ENCODE measurements at places on chromosomes 1 and 21.

GRCh38 chr1:48776393-48777218 is at the start of gene BEND5:
Gene BEND5, minus strand, starts transcription at chr1:48776891. Its CDS starts 60 bp downstream, at chr1:48776831.
- peak; percentile 50 for DNase-seq

- DNase-seq = no peak
Observed at GRCh38 chr1:166920561-166921475, 44.8 kb upstream of the TADA1 start.

DNA sequence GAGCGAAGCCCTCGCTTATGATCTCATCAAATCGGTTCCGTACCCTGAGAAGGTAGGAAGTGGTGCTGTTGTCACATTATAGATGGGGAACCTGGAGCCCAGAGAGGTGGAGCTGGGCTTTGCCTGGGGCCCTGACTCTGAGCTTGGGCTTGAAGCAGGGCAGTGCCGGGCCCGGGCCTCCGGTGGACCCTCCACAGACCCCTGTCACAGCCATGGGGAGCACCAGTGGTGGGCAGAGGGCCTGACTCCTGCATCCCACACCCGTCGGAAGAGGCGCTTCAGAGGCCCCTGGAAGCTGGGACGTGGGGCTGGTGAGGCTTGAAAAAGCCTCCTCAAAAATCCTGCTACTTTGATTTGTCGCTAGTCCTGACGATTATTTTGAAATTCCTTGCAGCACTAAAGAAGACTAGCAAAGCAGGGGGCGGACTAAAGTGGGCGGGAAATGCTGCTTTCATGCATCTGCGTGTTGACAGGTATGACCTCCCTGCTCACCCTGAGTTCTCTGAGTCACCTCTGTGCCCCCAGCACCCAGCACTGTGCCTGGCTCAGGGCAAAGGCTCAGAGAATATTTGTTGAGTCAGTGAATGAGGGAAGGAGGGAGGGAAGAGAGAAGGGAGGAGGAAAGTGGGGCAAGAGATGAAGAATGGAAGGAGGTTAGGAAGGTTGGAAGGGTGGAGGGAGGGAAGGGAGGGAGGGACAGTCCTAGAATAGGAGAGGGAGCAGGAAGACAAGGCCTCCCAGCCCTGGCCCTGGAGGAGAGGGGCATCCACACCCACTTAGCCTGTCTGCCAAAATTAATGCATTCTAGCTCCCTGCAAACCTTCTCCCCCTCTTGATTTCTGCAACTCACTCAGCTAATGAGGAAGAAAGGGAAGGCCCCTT is 262.8 kb upstream of the VAMP3 start:
- no peak for DNase-seq

GRCh38 chr1:31904339-31905092 is 33.7 kb downstream of the PTP4A2 start:
- no peak for DNase-seq

- DNase-seq = no peak
Observed at GRCh38 chr1:33455539-33456501, 16.6 kb upstream of the ZSCAN20 start.

DNA sequence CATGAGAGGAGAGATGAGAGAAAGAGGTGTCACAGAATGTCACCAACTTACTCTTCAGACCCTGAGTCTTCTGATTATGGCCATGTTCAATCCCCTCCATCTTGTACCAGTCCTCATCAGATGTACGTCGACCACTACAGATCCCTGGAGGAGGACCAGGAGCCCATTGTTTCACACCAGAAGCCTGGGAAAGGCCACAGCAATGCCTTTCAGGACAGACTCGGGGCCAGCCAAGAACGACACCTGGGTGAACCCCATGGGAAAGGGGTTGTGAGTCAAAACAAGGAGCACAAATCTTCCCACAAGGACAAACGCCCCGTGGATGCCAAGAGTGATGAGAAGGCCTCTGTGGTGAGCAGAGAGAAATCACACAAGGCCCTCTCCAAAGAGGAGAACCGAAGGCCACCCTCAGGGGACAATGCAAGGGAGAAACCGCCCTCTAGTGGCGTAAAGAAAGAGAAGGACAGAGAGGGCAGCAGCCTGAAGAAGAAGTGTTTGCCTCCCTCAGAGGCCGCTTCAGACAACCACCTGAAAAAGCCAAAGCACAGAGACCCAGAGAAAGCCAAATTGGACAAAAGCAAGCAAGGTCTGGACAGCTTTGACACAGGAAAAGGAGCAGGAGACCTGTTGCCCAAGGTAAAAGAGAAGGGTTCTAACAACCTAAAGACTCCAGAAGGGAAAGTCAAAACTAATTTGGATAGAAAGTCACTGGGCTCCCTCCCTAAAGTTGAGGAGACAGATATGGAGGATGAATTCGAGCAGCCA is 8.0 kb downstream of the ELOA start:
- DNase-seq = peak; percentile 17

- no peak for DNase-seq
Observed at GRCh38 chr1:162003830-162004215, 19.8 kb downstream of the OLFML2B start.

- no peak for DNase-seq
Observed at GRCh38 chr1:71586030-71586429, 505.2 kb upstream of the ZRANB2 start.

GRCh38 chr1:228393268-228393701 is 13.3 kb downstream of the TRIM11 start:
- no peak for DNase-seq

DNA sequence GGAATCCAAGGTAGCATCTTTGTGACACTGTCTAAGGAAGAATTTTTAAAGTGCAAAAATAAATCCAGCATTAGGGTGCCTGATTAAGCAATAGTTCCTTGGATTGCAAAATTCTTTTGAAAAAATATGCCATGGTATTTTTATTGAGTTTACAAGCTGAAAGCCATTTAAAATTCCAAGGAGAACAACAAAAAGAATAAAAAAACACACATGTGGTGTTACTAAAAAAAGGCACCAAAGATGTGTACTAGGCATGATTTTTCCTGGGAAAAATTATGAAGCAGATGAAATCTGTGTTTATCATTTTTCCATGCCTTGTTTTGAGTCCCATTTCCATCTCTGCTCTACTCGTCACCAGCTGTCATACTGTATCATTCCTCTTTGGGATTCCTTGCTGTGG is 157.0 kb upstream of the ZNHIT6 start:
- DNase-seq = no peak

GRCh38 chr21:15893902-15894301 is 164.1 kb downstream of the USP25 start:
- no peak for DNase-seq

DNA sequence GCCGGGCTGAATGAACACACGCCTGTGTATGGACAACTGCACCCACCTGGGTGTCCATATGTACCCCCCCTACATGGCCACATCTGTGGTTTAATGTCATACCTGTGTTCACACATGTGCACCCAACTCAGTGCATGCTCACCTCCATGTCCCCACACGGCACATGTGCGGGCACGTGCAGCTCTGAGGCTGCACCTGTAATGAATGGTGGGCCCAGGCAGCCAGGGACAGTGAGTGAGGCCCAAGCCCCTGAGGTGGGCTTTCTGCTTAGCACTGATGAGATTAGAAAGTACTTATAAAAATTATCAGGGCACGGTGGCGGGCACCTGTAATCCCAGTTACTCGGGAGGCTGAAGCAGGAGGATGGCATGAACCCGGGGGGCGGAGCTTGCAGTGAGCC is 42.5 kb upstream of the CSF3R start:
- DNase-seq = no peak

GRCh38 chr1:41724926-41725325 is 193.8 kb downstream of the HIVEP3 start:
- no peak for DNase-seq

- DNase-seq = no peak
Observed at GRCh38 chr1:160578175-160578524, 1.1 kb downstream of the CD84 start.

DNA sequence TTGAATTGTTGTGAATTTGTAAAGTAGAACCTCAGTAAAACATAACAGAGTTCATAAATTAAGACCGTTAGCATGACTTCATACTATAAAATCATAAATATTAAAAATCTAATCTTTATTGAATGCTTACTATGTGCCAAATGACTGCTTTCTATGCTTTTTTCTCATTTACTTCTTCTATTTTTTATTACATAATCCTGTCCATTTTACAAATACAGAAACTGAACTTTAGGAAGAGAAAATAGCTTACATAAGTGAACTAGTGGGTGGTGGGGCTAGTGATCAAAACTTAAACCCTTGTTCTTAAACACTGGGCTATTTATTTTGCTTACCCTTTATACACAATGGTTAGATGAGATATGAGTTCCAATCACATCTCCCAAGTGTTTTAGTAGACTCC is 122.3 kb downstream of the ZC3H11B start:
- DNase-seq = no peak

DNA sequence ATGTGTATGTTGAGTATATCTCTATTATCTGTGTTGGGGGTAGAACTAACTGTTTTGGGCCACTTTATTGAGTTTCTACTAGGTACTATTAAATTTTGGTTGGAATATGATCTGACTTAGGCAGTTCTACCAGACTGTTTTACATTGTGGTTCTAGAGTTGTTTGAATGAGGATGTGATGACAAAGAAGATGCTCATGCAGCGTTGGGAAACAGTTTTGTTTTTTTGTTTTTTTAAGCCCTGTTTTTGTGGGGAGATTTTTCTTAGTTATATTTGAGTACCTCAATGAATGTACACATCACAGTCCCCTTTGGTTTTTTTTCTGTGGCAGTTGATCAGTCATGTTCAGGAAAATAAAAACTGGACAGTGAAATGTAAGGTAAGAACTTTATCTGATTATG is 40.1 kb downstream of the TMED5 start:
- DNase-seq = no peak

GRCh38 chr1:59125676-59126320 is 171.1 kb upstream of the FGGY start:
- DNase-seq = no peak

- DNase-seq = no peak
Observed at GRCh38 chr1:169110236-169110635, 3.7 kb downstream of the ATP1B1 start.

DNA sequence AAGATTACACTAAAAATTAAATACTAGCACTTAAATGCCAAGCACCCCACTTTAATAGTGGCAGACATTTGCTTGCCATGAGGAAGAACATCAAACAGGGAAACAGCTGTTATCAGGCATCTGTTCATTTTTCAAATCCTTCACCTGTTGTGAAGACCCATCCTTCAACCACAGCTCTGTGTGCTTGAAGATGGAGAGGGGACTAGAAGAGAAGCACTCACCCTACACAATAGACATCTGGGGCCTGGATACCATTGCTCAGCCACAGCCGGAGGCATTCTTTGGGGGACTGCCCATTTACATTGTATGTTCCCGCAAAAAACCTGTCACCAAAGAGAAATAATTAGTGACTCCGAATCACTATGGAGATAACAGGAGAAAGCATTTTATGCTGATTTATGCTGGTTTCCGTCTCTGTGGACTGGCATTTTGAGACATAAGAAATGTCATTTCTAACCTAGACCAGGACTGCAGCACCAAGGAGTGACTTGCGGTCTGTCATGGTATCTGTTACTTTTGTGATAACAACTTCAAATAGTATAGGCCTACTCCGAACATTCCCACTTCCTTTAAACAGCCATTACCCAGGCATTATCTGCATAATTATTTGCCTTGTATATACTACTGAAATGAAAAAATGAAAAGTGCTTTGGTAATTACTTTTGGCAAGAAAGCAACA is 28.8 kb upstream of the MTF1 start:
- DNase-seq = no peak

- DNase-seq = no peak
Observed at GRCh38 chr1:74368335-74368734, 133.1 kb downstream of the TNNI3K start.

- DNase-seq = no peak
Observed at GRCh38 chr1:183634429-183635065, 1.0 kb downstream of the ARPC5 start.

DNA sequence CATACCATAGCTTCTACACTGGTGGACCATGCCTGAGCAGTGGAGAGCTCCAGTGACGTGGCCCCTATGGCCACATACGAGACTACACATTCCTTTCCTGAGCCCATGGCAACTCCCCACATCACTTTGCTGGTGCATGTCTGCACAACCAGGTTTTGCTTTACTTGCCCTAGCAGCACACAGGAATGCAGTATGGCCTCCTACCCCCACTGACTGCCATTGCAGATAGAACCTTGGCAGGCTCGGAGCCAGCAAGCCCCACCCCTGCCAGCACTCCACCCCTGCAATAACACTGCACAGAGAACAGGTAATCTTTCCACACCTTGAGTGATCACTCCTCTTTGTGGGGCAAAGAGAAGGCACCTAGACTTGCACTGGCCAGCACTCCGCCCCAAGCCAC is 531.9 kb upstream of the CAMK1G start:
- no peak for DNase-seq

- DNase-seq = no peak
Observed at GRCh38 chr21:17051054-17051453, 461.8 kb upstream of the CXADR start.

DNA sequence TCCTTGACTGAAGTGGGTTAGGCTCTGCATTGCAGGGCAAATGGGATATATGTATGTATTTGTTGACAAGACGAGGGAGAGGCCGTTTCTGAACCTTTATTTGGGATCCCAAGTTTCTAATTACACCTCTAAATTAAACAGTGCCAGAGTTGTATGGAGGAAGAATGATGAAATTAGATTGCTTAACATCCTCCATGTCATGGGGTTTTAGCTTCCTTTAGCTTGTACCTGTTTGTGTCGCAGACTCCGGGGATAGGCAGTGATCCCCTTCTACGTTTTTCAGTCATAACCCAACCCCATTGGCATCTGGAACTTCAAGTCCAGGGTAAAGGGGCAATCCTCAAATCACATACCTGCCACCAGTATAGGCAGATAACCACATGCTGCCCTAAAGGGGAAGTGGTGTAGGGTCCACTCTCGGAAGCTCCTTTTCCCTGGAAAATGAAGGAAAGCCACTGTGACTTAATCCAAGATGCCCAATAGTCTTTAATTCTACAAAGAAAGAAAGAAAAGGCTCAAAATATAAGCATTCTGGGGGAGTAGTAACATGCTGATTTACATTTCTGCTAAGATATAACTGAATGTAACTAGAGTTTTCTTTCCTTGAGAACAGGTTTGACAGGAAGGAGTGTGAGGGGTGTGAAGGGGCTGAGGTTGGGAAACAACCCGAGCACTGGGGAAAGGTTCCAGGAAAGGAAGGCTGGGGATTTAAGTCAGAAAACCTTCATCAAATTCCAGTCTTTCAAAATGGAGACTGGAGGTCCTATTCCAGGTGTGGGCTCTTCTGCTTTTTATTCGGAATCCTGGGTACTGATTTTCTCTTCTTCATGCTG is 77.6 kb downstream of the RGL1 start:
- DNase-seq = no peak

GRCh38 chr1:9164919-9165318 is 36.0 kb upstream of the GPR157 start:
- no peak for DNase-seq

DNA sequence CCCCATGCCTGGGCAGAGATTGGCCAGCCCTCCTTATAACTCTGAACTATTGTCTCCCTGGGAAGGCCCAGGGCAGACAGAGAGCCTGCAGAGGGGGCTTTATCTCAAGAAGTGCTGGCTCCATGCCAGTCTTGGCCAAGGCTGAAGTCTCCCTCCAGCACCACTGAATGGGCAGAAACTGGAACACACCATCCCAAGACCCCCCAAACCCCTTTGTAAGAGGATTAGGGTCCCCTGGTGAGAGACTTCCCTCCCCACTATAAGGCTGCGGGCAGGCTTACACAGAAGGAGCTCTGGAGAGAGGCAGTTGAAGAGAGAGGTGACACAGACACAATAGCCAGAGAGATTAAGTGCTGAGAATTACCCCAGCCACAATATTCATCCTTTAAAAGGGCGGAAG is 97.2 kb downstream of the NAV1 start:
- no peak for DNase-seq

- DNase-seq = no peak
Observed at GRCh38 chr1:179599623-179600249, 8.1 kb downstream of the TDRD5 start.

All from stimulated activated CD4-positive, alpha-beta T cell treated with anti-CD3 and anti-CD28 coated beads, Interleukin-4, amount 100 ng/mL, for 1 hour (primary cell).